Stimulated activated CD8-positive, alpha-beta memory T cell treated with anti-CD3 and anti-CD28 coated beads, Interleukin-2, amount 100 ng/mL, for 1 hour (primary cell): ENCODE measurements at places on chromosomes 12 and 14.
A peak's percentile ranks its signal among the peaks of the same experiment; 100 is the strongest.

DNA sequence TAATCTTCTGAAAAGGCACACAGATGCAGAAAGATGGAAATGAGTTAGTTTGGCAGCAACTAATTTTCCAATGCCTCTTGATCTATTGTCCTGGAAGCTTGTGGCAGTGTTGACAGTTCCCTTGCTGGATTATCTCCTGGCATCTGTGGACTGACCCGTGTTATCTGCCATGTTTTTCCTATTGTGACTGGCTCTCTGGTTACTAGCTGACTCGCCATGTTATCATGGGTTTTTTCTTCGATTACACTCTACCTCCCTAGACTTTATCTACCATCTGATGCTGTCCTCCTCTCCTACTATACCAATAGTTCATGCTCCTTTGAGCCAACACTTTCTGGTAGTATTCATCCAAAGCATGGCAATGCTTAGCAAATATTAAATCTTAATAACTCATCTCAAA, 63.3 kb upstream of the FLRT2 start:
- no peak for DNase-seq

GRCh38 chr14:68367536-68367935, 425.3 kb downstream of the ZFP36L1 start:
- DNase-seq = no peak

DNA sequence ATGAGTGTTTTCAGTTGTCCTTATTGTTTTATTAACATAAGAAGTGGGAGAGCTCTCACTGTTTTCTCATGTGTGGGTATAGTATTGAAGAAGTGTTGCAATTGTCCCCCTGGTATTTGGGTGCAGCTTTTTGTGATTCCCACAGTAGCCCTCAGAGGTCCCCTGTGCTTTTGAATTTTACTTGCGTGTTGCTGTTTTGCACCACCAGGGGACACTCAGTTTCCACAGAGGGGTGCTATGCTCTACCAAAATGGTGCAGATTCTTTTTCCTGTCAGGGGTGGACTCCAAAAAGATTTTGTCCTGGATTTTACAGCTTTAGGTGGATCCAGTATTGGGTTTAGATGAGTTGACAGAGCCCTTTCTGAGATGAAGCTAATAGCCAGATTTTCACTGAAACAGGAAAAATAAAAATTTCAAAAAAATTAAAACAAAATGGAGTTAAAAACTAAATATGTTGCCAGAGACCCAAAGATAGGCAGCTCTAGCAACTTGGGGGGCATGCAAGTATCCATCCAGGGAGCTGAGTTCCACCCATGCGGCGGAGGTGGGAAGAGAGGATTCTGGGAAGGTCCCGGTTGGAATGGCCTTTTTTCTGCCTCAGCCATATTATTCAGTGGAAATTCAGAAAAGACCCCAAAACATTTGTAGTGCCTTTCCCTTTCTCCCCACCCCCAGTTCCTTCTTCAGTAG, 50.2 kb downstream of the TTLL5 start:
- DNase-seq = no peak

DNA sequence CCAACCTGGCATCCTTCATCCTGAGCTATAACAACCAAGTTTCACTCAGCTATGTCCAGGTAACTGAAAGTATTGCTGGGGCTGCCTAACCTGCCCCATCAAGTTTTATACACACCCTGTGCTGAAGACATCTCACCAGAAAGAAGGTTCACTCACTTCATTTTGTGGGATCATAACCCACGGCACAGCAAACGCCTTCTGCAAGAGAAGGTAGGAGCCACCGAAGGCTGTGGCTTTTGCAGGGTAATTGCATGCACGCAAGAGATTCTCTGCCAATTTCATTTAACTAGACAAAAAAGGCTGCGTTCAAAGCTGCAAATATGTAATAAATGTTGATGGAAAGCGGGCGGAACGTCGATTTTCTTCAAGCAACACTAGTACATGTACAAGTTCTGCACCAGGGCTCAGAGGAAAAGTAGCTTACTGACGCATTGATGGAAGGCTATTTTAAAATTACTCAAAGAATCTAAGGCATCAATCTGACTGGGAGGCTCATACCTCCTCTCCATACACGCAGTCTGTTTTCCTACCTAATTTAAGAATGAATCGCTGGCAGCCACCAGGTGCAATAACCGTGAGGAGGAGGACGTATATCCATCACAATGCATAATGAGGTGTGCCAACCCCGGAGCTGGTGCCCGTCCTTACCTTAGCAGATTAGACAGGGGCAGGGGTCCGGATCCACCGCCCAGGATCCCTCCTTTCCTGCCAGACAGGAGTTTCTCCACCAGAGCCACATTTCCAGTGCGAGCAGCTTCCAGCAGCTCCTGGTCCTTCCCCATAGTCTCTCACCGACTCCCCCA, 1.1 kb downstream of the ANKS1B start:
- no peak for DNase-seq

GRCh38 chr12:91778938-91779400, 366.7 kb downstream of the BTG1 start:
- peak; percentile 0 for DNase-seq

GRCh38 chr12:85923767-85924331, 49.8 kb downstream of the NTS start:
- DNase-seq = no peak

DNA sequence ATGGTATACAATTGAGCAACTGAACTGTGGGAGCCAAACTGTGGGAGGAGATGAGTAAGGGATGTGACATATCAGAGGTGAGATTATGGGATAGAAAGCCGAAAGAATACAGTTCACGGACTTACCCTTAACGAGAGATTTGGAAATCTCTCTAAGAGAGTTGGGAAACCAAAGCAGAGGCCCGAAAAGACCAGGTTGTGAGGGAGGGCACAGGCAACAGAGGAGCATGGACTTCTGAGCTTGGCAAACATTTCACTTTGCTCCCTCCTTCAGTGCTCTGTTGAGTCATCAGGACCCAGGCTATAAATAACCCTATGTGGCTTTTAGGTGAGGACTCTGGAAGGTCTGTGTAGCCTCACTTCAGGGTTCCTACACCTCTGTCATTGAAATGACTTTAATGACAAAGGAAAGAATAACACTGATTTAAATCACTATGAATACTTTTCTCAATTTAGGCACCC, 120.6 kb downstream of the TGFB3 start:
- DNase-seq = no peak

- DNase-seq = no peak
These were observed 19.9 kb downstream of the COL2A1 start for GRCh38 chr12:47984331-47984801.

- DNase-seq = no peak
These were observed 35.4 kb upstream of the ATP23 start for GRCh38 chr12:57905812-57906475.

- no peak for DNase-seq
These were observed 12.9 kb downstream of the CEP170B start for GRCh38 chr14:104877806-104878550.

GRCh38 chr12:91123236-91123916, 12.1 kb upstream of the LUM start:
- no peak for DNase-seq

DNA sequence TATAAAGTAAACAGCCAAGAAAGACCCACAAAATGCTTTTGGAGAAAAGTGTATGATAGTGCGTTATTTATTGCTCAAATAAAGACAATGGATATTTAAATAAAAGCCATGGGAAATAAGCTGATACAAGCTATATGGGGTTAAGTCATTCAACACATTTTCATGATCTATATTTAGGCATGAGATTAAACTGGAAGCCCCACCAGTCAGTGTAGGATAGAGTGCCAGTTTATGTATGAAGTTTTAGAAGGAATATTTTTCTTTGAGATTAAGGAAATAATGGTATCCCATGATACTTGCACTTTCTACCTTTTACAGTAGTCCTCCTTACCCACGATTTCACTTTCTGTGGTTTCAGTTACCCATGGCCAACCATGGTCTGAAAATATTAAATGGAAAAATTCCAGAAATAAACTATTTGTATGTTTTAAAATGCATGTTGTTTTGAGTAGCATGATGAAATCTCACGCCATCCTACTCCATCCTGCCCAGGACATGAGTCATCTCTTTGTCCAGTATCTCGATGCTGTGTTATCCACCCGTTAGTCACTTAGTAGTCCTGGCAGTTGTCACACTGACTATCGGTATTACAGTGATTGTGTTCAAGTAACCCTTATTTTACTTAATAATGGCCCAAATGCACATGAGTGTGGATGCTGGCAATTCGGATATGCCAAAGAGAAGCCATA, 22.3 kb downstream of the SYT1 start:
- no peak for DNase-seq

DNA sequence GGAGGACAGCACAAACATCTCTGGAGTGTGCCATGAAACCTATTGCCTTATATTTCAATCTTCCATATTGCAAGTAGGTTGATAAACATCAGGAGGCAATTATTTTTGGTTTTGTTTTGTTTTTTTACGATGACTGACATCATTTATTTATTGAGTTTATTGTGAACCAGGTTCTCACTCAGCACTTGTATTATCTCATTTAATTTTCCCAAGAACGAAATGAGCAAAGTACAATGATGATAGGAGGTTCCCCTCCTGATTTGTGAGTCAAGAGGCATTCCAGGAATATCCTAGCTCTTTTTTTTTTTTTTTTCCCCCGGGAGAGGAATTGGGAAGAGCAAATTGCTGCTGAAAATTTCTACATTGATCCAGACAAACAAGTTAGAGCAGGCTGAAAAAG, 4.7 kb downstream of the SOCS2 start:
- no peak for DNase-seq

- DNase-seq = no peak
These were observed 386.2 kb downstream of the DIO2 start for GRCh38 chr14:79825046-79825521.

- peak; percentile 4 for DNase-seq
These were observed 22.9 kb downstream of the JKAMP start for GRCh38 chr14:59507063-59507751.

GRCh38 chr12:7747246-7747645, at the start of gene CLEC4C:
Gene CLEC4C (minus strand): TSS chr12:7747375. CDS start chr12:7747348, 27 bp downstream.
- DNase-seq = no peak

GRCh38 chr14:98685725-98686124, 586.3 kb downstream of the BCL11B start:
- no peak for DNase-seq
